ENCODE measurements at places on chromosomes 16 and 17.

DNA sequence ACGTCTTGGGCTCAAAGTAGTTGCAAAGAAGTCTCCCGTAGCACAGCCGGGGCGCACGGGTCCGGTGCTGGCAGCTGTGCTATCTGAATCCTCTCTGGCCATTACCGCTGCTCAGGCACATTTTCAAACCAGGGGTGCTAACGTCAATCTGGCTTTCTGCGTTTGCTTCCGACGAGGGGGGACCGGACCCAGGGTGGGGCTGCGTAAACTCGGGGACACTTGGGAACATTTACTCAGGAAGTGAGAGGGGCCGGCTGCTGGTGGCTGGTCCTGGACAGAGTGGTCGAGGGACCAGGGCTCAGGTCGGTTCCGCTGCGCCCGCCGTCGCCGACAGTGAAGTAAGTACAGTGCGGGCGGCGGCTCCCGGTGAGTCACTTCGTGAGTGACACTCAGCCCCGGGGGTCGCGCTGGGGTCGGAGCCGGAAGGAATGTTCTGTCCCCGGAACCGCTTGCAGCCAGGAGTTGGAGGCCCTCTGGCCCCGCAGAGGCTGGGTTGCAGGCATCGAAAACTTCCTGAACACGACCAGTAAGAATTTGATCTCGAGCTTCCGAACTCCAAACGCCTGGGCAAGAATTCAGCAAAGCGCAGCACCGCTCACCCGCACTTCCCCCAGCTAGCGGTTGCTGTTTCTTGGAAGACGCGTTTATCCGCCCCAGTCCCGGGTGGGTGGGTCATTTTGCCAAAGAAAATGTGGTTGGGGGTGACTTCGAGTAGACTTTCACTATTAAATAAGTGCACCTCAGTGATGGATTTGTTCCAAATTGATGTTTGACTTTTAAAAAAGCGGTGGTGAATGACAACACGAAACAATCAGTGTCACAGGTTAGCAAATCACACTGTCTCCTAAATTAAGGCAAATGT, 1.4 kb upstream of the HS3ST3B1 start:
- DNase-seq, result peak; percentile 22

DNA sequence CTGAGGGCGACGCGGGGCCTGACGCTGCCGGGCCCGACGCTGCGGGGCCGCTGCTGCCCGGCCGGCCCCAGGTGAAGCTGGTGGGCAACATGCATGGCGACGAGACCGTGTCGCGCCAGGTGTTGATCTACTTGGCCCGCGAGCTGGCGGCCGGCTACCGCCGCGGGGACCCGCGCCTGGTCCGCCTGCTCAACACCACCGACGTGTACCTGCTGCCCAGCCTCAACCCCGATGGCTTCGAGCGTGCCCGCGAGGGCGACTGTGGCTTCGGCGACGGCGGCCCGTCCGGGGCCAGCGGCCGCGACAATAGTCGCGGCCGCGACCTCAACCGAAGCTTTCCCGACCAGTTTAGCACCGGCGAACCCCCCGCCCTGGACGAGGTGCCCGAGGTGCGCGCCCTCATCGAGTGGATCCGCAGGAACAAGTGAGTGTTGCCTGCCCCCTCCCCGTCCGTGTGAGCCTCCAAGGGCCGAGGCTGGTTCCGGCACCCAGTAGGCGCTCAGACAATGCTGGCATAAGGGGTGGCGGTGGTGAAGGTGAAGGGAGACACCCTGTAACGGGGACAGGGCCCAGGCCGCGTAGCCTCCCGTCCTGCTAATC, 676 bp downstream of the CPD start:
- DNase-seq, result peak; percentile 69

GRCh38 chr16:65601781-65602180, 479.9 kb upstream of the CDH11 start:
- DNase-seq, result no peak

DNA sequence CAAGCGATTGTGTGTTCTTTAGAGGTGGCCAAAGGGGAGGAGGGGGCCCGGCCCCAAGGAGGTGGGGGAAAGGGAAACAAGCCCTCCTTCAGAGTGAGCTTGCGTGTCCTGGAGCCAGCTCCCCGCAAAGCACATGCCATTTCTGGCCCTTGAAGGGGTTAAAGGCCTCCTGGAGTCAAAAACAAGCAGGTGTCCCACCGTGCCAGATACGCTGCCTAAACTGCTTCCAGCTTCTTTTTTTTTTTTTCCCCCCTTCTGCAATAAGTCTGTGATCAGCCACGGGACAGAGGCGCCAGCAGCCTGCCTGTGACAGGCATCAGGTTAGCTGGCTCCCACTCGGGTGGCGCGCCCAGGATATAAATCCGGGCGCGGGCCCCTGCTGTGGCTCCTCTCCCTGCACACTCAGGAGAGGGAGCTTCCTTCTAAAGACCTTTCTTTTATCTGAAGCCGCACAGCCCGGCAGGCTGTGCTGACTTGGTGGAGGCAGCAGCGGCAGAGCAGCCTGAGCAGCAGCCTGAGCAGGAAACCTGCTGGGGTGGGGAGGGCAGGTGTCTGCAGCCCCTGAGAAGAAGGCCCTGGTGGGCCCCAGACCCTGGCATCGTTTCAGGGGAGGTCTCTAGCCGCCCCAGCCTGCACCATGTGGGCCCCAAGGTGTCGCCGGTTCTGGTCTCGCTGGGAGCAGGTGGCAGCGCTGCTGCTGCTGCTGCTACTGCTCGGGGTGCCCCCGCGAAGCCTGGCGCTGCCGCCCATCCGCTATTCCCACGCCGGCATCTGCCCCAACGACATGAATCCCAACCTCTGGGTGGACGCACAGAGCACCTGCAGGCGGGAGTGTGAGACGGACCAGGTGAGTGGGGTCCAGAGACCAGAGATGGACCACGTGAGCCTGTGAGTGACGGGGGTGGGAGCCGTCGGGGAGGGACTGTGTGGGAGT, at the start of gene WFIKKN2:
TSS of gene WFIKKN2 (plus strand) at position 286 of the 934 bp plus-strand sequence. CDS start at position 638, 352 bp downstream.
- DNase-seq, result no peak

- peak; percentile 12 for DNase-seq
These were observed 194.3 kb downstream of the C16orf78 start for GRCh38 chr16:49567950-49568349.

- DNase-seq, result peak; percentile 22
These were observed 105.0 kb downstream of the ZNF778 start for GRCh38 chr16:89322321-89323119.

GRCh38 chr17:77160875-77161530, 20.2 kb downstream of the SEC14L1 start:
- no peak for DNase-seq

DNA sequence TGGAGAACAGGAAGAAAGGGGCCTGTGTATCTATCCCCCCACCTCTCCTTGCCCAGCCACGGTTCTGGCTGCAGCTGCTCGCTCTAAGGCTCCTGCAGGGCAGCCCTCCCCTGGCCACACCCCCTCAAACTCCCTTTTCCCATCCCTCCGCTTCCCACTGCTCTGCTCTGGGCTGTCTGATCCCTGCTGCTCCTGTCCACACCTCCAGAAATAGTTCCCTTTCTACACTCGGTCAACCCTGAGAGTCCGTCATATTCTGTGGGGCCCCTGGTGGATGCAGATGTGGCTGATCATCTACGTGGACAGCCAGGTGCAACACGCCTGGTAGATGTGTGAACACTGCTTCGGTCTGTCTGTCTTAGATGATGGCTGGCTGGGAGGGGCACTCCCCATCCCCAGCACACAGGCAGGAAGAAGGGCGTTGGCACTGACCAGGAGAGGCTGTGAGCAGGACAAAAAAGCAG, 19.3 kb upstream of the KRT19 start:
- no peak for DNase-seq

GRCh38 chr16:87371261-87371866, 12.2 kb downstream of the FBXO31 start:
- DNase-seq, result no peak

DNA sequence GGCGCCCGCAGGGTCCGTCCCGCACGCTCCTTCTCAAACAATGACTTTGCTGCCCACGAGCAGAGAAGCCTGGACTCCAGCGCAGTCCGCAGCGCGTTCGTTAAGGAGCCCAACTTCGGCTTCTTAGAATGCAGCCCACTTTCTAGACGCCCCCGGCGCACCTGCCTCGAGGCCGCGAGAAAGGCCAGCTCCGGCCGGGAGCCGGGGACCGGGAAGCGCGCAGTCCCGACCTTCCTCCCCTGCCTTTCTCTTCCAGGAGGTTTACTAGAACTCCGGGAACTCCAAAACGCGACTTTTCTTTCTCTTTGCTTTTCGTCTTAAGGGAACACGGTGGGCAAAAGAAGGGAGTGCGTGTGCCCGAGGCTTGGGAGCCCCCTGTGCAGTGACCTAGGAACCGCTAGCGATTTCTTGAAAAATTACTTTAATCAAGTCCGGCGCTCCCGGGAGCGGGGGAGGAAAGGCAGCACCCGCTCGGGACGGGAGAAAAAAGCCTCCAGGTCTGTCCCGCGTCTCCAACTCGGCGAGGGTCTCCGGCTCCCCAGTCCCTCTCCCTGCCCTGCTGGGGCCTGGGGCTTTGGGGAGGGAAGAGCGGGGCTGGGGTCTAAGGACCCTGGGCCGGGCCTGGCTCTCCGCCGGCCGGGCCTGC, 2.6 kb downstream of the HNF1B start:
- DNase-seq, result peak; percentile 61

DNA sequence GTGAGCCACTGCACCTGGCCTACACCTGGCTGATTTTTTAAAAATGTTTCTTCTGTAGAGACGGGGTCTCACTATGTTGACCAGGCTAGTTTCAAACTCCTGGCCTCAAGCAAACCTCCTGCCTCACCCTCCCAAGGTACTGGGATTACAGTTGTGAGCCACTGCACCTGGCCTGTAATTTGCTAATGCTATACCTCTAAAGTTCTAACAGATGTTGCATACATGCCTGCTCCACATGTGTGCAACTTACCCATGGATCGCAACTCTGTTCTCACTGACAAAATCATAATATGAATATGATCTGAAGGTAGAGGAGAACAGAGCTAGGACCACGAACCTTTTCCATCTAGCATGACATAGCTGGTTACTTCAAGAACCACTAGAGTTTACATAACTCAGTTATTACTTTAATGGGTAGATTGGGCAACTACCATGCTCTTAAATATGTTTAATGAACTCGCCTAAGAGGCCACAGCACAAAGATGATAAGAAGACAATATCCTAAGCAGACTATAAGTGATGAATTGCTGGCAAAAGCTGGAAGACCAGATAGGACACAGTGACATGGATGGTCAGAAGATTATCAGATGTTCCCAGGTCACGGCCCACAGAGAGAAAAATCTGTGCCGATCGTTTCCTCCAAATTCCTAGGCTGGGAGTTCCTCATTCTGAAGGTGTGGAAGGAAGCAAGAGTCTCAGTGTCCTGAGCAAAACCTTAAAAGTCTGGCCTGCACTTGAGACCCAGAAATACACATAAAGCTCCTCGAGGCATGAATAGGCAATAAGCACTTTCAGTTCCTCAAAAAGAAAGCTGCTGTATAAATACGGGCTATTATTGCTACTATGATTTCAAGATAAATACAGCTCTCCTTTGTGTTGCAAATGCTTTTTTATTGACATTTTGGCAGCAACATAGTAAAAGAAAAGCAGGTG, 53.6 kb upstream of the ICAM2 start:
- DNase-seq, result no peak

GRCh38 chr17:38908676-38909181, 16.7 kb upstream of the LASP1NB start:
- DNase-seq, result no peak

GRCh38 chr17:71409712-71410111, 711.1 kb upstream of the SOX9 start:
- no peak for DNase-seq

GRCh38 chr16:74709441-74709877, 8.8 kb upstream of the MLKL start:
- DNase-seq, result peak; percentile 85

- DNase-seq, result no peak
These were observed 340.2 kb downstream of the WWOX start for GRCh38 chr16:78439646-78440045.

- peak; percentile 65 for DNase-seq
These were observed 1.4 kb upstream of the SPG7 start for GRCh38 chr16:89506791-89507191.

- peak; percentile 63 for DNase-seq
These were observed 70.8 kb downstream of the ABR start for GRCh38 chr17:1108765-1109605.

DNA sequence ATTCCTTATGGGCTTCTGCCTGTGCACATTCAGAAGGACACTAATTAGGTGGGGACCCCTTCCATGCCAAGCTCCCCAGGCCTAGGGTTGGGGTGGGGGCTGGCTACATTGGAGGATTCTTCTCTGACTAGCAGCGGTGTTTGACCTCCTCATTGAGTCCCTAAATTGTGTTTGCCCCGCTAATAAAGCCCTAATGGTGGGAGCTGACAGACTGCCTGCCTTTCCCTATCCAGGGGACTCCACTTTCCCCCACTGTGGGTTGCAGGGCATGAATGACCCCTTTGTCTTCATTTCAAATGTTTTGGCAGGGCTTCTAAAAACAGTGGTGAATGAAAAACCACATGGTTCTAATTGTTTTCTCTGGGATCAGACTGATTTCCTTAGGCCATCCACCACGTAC, 476.8 kb upstream of the CDH11 start:
- no peak for DNase-seq

Measured in erythroblast (primary cell).